ENCODE measurements at places on chromosomes 5 and 9.

DNA sequence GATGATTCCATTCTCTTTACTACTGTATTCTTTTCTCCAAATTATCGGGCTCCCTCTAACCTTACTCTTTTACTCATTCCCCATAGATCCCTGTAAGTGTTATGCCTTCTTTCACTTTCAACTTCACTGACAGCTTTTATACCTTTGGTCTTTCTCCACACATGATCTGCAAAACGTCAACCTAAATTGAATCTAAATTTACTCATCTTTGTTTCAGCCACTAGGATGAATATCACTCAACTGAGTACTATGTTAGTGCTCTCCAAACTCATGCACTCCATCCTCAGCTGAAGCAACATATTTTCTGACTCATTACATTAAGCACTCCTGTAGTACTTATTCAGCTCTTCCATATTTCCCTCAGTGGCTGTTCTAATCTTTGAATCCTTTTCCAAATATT, 133.4 kb downstream of the ADAMTS19 start:
- no peak for DNase-seq

GRCh38 chr5:167642779-167643517, 648.5 kb upstream of the WWC1 start:
- DNase-seq = no peak

GRCh38 chr9:111957856-111958631, 61.4 kb downstream of the UGCG start:
- no peak for DNase-seq

DNA sequence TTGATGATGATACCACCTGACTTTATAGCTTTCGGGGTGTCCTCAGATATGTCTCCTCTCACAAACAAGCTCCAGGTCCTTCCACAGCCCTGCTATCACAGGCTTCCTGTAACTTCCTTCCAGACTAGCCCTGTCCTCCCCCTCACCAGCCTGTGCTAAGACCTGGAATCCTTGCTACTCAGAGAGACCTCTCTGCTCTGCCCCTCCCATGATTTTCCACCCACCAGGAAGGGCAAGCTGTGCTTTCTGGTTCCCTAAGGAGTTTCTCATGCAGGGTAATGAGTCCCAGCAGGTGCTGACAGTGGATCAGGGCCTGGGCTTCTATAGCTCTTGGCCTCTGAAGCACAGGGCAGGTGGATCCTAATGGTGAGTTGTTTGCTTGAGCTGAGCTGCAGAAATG, 86.9 kb downstream of the AOPEP start:
- DNase-seq = no peak

DNA sequence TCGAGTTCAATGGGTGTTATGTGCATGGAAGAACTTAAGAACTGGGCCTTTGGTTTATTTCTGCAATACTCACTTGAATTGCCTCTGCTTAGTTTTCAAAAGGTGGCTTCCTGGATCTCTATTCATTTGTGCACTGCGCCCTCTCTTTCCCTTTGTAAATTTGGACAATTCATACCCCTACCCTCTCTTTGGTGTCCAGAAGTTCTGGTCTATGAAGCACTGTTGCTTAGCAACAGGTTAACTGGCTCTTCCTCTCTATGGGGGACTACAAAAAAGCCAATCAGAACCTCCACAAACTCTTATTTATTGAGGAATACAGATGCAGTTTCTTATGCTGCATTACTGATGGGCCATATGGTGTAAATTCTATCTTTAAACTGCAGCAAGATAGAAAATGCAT, 13.5 kb upstream of the FAM120A start:
- DNase-seq = no peak

DNA sequence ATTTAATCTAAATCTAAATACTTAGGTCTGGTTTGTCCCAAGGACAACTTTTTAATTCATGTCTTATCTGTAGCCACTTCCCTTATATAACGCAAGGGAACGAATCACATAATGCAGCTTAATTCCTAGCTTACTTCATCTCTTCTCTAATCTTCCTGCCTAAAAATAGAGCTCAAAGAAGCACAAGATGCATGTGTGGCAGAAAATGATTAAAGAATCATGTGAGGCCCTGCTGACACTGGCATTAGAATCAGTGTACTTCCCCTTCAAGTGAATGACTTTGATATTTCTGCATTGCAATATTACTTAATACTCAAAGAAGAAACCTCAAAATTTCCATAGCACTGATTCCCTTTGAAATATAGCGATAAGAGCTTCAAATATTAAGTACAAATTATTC, 317.9 kb upstream of the FTMT start:
- DNase-seq = no peak

DNA sequence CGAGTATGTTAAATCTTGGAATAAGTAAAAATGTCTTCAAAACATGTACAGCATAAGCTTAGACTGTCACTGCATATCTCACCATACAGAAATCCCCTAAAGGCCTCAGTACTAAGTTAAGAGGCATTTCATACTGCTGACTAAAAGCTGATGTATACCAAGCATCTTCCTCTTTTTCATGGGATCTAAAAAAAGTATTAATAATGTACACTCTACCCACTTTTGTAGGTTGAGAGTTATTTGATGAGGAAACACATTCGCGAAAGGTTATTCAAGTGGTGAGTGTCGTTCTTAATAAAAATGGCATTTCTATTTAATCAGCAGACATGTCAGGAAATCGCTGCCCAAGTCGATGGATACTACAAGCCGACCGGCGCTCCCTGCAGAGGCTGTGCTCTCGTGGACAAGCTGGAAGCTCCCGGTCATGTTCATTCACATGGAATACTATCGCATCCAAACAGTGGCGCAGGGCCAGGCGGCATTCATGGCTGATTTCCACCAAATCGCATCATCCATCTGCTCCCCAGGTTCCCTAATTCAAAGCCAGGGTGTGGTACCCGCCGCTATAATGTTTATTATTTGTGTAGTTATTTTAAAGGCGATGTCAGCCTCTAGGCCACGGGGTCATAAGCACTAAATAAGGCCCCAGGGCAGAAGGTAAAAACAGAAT, 724 bp downstream of the SGTB start:
- no peak for DNase-seq

DNA sequence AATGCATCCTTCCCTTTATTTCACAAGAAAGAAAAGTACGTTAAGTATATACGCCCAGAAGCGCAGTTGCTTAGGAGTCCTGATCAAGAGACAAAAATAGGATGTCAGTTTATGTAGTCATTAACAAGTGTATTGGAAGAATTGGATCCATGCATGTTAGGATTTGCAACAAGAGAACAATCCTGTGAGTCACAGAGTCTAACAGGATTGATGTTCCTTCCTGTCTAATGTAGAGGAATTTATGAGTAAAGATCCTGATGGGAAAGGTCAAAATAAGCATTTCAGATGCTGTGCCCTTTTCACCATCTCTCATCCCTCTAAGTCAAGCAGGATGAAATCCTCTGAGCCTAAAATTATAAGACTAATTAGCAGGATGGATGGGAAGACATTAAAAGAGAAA, 406.0 kb upstream of the GRIA1 start:
- DNase-seq = no peak

GRCh38 chr9:129875687-129876395, 40.6 kb downstream of the USP20 start:
- DNase-seq = no peak

DNA sequence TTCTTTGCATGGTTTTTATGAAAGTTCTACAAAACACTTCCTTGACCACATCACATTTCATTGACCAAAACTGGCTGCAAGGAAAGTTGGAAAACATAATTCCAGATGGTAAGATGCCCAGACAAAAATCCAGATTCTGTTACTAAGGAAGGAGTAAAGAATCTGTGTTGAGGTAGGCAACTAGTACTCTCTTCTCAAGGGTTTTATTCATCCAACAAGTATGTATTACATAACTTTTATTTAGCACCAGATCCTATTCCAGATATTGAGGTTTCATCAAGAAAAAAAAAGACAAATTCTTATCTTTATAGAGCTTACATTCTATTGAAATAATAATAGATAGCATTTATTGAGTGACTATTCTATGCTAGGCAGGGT, 43.2 kb upstream of the UGCG start:
- DNase-seq = no peak

GRCh38 chr5:91145333-91145620, 237.8 kb downstream of the ARRDC3 start:
- DNase-seq = no peak

GRCh38 chr5:111703662-111704061, 53.3 kb downstream of the NREP start:
- DNase-seq = peak; percentile 7

DNA sequence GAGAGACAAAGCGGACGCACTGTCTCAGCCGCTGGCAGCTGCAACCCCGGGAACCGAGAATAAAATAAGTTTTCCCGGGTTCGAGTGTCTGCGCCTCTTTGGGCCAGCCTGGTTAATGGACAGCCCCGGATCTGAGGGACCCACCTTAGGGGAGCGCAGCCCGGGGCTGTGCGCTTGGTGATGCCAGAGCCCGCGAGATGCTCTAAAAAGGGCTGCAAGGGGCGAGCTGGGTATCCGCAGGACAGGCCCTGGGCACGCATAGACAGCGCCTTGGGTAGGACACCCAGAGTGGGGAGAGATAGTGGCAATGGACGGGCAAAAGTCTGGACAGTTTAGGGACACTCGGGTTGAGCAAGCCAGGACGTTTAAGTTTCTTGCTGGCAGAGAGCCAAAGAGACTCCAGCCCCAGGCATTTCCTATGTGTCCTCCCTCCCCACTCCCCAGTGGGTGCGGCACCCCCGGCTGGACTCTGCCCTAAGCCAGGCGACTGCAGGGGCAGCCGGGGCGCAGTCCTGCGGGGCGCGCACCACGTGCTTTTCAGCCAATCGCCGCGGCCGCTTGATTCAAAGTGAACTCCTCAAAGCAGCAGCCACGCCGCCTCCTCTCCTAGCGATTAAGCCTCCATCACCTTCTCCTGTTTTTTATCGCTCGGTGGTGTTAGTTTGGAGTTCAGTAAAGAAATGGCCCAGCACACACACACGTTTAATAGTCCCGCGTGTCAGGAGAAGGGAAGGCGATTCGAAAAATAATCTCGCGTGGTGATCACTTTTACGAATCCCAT, 616 bp upstream of the ENC1 start:
- DNase-seq = peak; percentile 13

DNA sequence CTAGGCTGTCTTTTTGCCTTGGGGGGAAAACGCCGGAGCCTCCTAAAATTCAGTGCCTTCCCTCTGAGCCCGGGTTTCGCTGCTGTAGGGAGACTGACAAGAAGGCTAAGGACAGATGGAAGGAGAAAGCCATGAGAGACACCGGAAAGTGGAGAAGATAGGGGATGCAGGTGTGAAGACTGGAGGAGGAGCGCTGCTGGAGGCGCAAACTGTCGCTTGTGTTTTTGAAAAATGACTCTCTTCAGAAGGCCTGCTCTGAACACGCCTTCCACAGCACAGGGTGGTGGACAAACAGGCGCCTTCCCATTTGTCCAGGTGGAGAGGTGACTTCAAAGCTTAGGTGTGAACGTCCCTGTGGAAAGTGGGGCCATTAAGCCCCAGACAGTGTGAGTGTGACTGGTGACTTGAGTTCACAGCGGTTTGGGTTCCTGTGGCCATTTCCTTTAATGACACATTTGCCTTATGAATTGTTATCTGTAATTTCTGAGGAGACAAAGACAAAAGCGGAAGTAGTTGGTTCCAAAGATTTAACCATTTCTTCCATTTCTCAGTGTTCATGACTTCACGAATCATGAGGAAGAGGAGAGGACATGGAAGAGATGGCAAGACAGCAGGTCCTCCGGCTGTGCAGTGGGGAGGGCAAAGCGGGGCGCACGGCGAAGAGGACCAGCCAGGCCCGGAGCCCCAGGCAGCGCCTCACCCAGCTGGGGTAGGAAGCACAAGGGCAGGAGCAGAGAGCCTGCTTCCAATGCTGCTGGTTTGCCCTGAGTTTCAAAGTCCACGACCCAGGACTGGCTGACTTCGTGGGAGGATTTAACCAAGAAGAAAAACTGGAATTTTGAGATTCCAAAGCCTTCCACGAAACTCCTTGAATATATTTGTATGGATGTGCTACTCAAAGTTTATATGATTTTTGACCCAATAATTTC, 27.8 kb upstream of the SEMA4D start:
- DNase-seq = no peak

- DNase-seq = no peak
Observed at GRCh38 chr9:841371-842209, at the start of gene DMRT1. Gene DMRT1 (plus strand): TSS chr9:841697. CDS start chr9:841839, 142 bp downstream.

- DNase-seq = no peak
Observed at GRCh38 chr5:110398951-110399350, 327.5 kb downstream of the TMEM232 start.

DNA sequence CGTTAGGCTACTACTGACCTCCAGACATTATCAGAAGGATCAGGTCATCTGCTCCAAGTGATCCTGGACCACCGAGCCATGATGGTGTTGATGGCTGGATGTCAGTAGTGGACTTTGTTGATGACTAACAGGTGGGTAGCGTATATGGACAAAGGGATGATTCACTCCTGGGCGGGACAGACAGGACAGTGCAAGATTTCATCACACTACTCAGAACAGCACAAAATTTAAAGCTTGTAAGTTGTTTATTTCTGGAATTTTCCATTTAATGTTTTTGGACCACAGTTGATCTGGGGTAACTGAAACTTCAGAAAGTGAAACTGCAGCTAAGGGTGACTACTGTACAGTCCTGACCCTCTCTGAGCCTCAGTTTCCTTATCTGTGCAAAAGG, 12.7 kb downstream of the PDGFRB start:
- DNase-seq = no peak

GRCh38 chr9:73132034-73132776, 19.5 kb upstream of the ANXA1 start:
- peak; percentile 5 for DNase-seq

DNA sequence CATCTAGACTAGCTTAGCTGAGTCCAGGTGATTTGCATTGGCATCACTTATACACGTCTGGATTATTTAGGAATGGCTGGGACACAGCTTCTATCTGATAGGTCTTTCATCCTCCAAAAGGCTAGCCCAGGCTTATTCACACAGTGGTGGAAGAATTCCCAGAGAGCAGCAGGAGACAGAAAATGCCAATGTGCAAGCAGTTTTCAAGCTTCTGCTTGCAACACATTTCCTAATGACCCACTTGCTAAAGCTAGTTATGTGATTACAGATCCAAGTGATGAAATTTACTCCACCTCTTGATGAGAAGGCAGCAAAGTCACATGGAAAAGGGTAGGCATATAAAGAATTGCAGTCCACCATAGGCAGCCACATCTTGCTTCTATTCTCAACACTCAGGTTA, 44.2 kb upstream of the MAST4 start:
- DNase-seq = no peak

GRCh38 chr5:53997736-53998627, 312.4 kb downstream of the ARL15 start:
- DNase-seq = no peak

- DNase-seq = no peak
Observed at GRCh38 chr5:63351164-63351563, 611.1 kb downstream of the HTR1A start.

Measured in GM12892 (cell line).